ENCODE measurements at places on chromosomes 1 and 21.
A peak's percentile ranks its signal among the peaks of the same experiment; 100 is the strongest.

- no peak for DNase-seq
Observed at GRCh38 chr1:25902462-25902861, 3.8 kb downstream of the STMN1 start.

DNA sequence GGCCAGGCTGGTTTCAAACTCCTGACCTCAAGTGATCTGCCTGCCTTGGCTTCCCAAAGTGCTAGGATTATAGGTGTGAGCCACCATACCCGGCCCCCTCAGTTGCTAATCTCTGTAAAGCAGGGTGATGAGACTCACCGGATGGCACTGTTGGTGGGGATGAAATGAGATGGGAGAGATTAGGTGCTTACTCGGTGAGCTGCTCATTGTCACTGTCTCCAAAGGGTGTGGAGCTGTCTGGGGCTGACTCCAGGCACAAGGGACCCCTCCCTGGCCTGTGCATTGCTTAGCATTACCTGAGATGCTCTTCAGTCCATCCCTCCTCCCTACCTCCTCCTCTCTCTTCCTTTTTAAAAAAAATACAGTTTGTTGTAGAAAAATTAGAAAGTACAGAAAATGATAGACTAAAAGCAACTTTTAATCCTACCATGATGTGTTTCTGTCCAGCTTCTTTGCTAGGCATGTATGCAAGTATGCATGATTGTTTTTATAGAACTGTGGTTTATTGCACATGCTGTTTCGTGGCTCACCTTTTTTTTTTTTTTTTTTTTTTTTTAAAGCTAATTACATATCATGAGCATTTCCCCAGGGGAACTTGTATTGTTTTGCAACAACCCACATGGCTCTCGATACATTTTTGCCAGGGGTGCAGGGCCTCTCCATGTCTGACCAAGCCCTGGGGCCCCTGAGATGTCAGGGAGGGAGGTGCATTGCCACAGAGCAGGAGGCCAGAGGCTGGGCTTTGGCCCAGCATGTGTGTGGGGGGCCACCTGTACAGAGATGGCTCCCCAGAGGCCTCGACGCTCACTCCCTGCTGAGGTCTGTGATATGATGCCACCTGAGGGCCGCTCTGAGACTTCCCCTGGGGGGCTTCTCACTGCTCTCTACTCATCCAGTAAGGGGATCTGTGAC lies 55.4 kb downstream of the ARHGEF10L start:
- DNase-seq: no peak

DNA sequence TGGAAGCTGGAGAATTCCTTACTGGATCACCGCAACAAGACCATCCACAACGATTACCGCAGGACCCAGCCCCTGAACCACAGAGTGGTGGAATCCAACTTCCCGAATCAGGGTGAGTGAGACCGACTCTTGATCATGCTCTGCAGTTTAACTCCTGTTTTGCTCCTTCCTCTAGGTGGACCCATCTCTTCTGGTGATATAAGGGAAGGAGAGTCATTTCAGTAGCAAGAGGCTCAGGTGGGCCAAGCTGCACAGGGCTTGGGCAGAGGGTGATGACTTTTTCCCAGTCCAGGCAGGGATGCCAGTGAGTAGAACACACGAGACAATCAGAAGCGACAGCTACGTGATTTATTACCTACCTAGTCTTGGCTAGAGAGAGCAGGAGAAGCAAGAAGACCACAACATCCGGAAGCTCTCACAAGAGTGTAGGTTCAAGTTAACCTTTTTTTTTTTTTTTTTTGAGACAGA lies 25.2 kb downstream of the CA6 start:
- DNase-seq: no peak

DNA sequence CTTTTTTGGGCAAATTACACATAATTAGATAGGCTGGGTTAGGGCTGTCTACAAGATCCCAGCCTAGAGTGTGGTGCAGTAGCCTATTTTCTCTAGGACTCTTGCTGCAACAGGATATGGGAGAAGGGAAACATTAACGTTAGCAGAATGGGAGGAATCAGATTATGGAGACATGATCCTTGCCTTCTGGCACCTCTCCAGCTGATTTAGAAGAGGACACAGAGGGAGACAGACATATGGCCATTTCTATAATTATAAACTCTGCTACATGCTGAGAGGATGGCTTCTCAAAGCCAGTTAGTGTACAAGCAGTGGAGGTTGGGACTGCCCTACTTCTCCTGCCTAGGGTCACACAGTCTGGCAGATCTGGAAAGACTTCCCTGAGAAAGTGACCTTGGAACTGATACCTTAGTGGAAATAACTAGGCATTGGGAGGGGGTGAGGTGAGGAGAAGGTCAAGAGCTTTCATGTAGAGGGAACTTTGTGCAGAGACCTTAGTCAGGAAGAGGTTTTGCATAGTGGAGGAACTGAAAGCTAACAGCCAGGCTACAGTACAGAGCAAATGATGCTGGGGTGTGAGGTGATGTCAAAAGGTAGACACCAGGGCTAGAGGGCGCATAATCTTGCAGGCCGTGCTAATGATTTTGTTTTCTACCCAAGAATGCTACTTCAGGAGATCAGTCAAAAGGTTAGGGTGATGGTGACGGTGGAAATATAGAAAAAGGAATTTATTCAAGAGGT lies 1.2 kb upstream of the CD1D start:
- no peak for DNase-seq

- no peak for DNase-seq
Observed at GRCh38 chr1:39277879-39278278, 73.4 kb downstream of the MACF1 start.

GRCh38 chr1:43444151-43444828 lies 9.4 kb downstream of the HYI start:
- DNase-seq: peak; percentile 40

- no peak for DNase-seq
Observed at GRCh38 chr1:215482079-215482478, 85.0 kb upstream of the KCTD3 start.
